Large intestine (tissue), 12 donors: ENCODE measurements at places on chromosomes 4 and X. TPM values are rescaled to one million over a fixed set of nuclear protein-coding genes. Genes with fewer than 3 reads are reported as not detected.

The MAP9 gene
- 7.4 TPM for polyA plus RNA-seq

The SRP72 gene
- 66.3 TPM for polyA plus RNA-seq

The ADAM29 gene
- polyA plus RNA-seq: 0.13 TPM

The ARAP2 gene
- 13.6 TPM for polyA plus RNA-seq

The RNF150 gene
- 9.0 TPM for polyA plus RNA-seq

The SLC9B1 gene
- polyA plus RNA-seq: 1.0 TPM

The BTK gene
- polyA plus RNA-seq: 4.3 TPM

The PAK3 gene
- 2.2 TPM for polyA plus RNA-seq

The FAM47E gene
- polyA plus RNA-seq: 11.9 TPM

- DNase-seq: no peak
These were observed 115.0 kb downstream of the CEP44 start for GRCh38 chr4:174398728-174399127.

DNA sequence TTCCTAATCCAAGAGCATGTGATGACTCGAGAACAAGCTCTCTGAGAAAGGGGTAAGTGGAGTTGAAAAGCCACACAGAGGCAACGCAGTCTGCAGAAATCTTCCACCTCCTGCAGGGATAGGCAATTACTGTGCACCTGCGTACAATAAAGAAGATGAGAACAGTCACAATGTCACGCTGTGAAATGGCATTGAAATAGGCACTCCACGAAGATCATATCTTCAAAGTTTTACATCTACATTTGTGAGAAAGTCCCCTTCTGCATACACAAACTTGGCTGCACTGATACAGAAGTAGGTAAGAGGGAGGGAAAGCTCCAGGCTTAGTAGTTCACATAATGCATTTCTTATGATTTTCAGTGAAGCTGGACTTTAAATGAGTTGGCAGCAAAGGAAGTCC, 27.1 kb downstream of the DDX60L start:
- DNase-seq: no peak

DNA sequence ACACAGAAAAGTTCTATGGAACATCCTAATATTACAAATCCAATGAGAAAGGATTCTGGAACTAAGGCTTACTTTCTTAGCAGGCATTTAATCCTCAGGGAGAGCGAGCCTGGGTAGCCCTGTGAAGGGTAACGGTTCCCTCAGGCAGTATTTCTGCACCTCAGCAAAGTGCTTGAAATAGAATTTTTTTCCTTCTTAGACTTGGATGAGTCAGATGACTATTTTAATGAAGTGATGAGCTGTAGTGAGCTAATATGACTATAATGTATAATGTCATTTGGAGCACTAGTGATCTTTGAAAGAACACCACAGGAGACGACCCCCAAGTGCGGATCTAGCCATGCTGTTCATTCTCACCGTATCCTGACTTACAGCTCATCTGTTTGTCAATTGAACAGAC, 493.0 kb upstream of the FAM241A start:
- no peak for DNase-seq

DNA sequence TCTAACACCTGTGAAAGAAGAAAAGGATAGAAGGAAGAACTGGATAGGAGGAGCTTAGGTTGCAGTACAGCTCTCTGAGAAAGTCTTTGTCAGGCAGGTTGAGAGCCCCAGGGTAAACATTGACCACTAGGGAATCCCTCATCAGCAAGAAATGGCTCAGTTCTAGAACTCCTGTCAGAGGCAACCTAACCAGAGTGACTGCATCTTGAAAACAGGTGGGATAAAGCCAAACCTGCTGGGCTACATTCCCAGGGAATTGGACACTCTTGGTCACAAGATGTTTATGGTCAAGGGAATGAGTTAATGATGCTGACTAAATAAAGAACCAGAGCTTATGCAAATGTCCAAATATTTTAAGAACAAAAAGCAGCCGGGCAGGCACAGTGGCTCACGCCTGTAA, 108.3 kb upstream of the MED14 start:
- DNase-seq: no peak

GRCh38 chr4:123826896-123827295, 430.3 kb downstream of the SPRY1 start:
- DNase-seq: no peak

DNA sequence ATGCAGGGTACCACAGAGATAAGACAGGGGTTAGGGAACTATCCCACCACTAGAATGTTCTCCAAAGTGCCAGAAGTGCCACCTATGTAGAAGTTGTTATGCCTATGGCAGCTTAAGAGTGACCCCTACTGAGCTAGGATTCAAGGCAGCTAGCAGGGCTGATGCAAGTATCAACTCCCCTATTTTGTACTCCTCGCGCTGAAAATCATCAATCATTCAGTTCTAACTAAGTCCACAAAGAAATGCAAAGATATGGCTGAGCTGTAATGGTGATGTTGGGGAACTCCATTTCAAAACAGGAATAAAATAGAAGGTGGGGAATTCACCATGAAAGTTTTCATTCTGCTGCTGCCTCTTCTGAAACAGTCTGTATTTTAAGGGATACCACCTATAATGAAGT, 13.8 kb downstream of the ACSL4 start:
- no peak for DNase-seq

DNA sequence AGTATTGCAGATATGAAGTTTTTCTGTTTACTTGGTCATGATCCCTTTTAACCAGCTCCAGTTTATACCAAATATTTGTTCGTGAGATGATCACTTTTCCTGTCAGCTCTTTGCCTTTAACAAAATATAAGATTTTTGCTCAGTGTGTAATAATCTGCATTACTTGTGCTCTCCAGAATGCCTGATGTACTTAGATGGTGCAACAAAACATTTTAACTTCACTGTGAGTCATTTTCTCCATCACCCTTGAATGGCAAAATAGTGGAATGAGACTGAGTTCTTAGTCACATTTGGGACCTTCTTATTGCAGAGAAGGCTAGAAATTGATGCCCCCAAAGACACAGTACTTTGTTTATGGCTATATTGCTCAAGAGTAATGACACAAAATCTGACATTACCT, 252.0 kb downstream of the FRMPD4 start:
- DNase-seq: no peak

DNA sequence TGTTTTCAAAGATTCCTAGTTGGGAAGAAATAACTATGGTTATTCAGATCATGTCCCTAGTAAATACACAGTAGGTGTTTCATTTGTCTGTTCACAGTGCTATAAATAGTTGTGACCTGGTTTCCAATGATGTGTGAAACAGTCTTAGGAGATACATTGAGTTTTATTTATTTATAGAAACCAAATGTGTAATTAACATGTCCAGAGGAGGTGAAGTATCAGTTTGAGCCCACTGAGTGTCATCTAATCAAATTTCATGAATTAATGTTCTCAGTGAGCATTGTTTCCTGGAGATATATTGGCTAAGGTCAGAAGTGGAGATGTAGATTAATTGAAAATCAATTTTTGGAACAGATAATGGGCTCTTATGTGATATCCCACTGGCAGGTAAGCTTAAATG, 996.3 kb downstream of the FSTL5 start:
- no peak for DNase-seq

- no peak for DNase-seq
These were observed 1.6 kb upstream of the WNK3 start for GRCh38 chrX:54359408-54359807.

GRCh38 chr4:911221-911751, 20.8 kb downstream of the GAK start:
- DNase-seq: no peak

GRCh38 chr4:55359397-55359916, 13.4 kb downstream of the SRD5A3 start:
- no peak for DNase-seq

- DNase-seq: no peak
These were observed 30.8 kb downstream of the GAB3 start for GRCh38 chrX:154720067-154720466.

- no peak for DNase-seq
These were observed 168.8 kb upstream of the HS3ST1 start for GRCh38 chr4:11597506-11597905.

- DNase-seq: no peak
These were observed 204.2 kb upstream of the CASK start for GRCh38 chrX:42127563-42127962.

DNA sequence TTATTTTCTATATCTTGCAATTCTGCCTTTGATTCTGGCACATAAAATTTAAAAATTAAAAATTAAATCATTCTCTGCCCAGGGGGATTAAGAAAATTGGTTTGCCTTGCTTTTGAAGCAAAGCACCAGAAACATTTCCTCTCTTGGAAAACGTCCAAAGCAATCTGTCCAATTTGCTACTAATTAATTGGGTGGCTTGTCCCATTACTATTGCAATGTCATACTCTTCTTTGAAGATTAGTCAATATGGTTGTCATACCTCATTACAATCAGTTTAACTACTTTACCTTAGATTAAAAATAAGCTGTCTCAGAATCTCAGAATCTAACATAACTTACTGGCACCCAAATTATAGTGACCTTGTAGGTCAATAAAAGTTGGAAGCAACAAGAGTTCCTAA, 208.8 kb downstream of the TMA16 start:
- DNase-seq: no peak

DNA sequence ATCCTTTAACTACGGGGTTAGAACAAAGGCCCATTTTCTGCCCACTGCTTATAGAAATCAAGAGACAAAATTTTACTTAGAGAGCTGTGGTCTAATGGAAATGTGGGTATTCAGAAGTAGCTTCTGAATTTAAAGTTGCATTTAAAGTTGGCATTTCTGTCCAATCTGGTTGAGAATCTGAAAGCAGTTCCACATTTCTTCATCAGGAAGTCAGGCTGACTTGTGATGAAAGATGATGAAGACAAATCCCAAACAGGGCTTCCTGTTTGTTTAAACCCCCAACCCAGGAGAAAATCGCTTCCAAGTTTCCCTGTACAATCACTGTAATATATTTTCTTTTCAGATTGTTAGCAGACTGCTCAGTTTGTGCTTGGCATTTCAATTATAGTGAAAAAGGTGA, 345.3 kb downstream of the SPRY1 start:
- no peak for DNase-seq

DNA sequence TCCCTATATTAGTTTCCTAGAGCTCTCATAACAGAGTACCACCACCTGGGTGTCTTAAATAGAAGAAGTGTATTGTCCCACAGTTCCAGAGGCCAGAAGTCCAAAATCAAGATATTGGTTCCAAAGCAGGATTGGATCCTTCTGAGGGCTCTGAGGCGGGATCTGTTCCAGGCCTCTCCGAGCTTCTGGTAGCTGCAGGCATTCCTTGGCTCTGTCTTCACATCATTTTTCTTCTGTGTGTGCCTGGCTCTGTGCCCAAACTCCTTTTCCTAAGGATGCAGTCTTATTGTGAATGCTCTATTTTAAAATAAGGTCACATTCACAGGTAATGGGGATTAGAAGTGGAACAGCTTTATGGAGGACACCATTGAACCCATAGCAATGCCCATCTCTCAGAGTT, 253.7 kb upstream of the TAPT1 start:
- no peak for DNase-seq

- DNase-seq: no peak
These were observed 220.7 kb downstream of the CAMK2D start for GRCh38 chr4:113540859-113541258.

- no peak for DNase-seq
These were observed 66.0 kb upstream of the NKX1-1 start for GRCh38 chr4:1472148-1472797.

DNA sequence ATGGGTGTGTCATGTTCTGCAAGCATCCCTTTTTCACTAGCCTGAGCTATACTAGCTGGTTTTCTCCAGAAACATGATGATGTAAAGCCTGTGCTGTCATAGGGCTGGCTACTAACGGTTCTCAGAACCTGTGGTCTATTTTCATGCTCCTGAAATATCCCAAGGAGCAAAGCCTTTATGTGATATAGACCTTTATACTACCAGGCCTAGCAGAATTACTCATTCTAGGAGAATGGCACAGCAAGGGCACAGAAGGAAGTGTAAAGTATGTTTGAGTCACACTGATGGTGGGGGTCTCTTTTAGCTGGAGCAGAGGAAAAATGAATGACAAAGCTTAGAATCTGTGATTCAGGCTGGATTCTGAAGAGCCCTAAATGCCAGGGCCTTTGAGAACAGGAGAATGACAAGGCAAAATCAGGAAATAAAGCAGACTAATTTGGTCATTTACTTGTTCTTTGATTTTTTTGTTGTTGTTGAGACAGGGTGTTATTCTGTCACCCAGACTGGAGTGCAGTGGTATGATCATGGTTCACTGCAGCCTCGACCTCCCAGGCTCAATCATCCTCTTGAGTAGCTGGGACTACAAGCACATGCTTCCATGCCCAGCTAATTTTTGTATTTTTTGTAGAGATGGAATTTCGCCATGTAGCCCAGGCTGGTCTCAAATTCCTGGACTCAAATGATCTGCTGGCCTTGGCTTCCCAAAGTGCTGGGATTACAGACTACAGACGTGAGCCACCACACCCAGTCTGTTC, 11.8 kb downstream of the TCEAL1 start:
- no peak for DNase-seq

DNA sequence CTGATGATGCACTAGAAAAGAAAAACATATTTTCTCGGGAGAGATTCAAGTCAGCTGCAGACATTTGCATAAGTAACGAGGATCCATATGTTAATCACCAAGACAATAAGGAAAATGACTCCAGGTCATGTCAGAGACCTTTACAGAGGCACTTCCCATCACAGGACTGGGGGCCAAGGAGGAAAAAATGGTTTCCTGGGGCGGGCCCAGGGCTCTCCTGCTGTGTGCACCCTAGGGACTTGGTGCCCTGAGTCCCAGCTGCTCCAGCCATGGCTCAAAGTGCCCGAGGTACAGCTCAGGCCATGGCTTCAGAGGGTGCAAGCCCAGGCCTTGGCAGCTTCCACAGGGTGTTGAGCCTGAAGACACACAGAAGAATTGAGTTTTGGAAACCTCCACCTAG, 415.4 kb upstream of the FRG1 start:
- DNase-seq: no peak

- peak; percentile 92 for DNase-seq
These were observed at the start of gene PI4K2B for GRCh38 chr4:25233737-25234389. TSS of gene PI4K2B (plus strand) at chr4:25234033. CDS start at chr4:25234164, 131 bp downstream.

- DNase-seq: no peak
These were observed 506.7 kb downstream of the PCDH18 start for GRCh38 chr4:137025484-137026059.

DNA sequence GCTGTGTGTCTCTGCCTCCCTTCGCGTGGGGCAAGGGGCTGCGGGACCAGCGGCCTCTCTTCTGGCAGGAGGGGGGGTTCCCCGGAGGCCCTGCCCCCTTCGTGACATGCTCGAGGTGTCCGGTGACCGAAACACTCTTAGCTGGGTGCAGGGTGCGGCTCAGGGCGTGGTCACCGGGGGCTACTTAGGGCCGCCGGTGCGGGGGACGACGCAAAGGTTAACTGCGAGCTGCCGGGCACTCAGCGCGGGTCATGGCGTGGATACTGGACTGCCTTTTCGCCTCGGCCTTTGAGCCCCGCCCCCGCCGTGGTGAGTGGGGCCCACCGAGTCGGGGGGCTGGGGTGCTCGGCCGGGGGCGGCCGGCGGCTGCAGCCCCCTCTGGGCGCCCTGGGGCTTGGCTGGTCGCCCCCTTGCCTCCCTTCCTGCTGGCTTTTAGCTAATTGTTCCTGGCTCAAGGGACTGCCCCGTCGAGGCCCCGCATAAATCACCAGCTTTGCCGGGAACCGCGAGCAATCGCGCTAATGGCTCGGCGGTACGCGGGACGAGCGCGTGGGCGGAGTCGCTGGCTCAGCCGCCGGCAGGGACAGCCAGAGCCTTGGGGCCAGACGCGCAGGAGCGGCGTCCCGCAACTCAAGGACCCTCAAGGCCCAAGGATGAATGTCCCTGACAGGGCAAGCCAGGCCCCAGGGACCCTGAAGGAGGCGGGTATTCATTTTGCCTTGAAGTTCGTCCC, at the start of gene ARHGAP36:
TSS of gene ARHGAP36 (plus strand) at position 211 of the 733 bp plus-strand sequence. CDS start 23,320 bp downstream, outside the sequence.
- no peak for DNase-seq
